ENCODE measurements at places on chromosomes 1 and 21.

GRCh38 chr1:213519098-213519497, 468.1 kb downstream of the RPS6KC1 start:
- DNase-seq, result no peak

DNA sequence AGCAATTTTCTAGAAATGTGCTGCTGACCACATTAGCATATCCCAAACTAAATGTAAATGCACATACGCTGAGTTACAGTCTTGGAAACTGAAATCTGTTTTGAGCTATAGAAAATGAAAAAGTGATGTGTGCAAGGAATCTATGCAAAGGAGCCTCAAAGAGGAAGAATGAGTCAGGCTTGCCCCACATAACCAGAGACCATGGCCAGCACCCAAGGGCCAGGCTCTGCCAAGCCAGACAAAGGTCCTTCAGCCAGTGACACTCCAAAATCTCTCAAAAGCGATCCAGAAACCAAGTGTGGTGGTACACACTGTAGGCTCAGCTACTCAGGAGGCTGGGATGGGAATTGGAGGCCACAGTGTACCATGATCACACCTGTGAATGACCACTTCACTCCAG, 195.2 kb downstream of the TOMM20 start:
- DNase-seq, result no peak

DNA sequence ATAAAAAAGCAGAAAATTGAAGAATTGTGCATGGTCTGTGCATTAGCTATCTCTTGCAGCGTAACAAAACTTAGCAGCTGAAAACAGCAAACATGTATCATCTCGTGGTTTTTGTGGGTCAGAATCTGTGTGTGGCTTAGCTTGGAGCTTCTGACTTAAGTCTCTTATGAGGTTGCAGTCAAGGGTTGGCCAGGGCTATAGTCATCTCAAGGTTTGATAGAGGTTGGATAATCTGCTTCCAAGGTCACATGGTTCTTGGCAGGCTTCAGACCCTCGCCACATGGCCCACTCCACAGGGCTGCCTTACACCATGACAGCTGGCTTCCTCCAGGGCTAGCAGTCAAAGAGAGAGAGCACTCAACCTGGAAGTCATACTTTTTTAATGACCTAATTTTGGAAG, 35.9 kb downstream of the CNST start:
- DNase-seq, result no peak

DNA sequence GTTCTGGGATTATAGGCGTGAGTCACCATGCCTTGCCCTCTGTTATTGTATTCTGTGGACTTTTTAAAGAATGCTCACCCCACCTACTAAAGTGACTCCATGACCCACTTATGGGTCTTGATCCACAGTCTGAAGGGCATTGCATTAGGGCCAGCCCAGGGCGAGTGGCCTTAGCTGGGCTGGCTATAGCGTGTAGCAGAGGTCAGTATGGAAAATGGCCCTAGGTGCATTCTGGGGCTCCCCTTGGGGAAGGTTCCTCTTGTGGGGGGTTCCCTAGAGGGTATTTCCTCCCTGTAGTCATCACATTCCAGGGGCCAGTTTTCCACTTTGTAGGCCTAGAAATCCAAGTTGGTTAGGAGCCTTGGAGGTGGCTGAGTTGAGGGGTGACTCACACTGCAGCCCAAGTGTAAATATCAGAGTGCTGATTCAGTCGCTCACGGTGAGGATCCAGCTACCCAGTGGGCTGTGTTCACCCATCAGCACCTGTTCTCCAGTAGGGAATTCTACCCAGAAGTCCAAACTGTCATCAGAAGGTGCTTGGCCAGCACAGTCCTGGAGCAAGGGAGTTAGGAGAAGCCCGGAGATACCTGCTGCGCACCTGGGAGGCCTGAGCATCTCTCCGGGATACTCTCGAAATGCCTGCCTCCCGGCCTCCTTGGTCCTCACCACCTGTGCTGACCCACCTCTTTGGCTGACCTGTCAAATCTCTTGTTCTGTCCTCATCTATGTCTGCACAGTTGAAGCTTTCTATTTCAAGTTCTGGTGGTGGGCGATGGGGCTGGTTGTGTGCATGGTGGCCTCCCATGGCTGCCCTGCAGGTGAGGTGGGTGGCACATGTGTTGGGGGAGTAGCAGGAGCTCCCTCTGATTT, 52.2 kb downstream of the NENF start:
- no peak for DNase-seq

GRCh38 chr1:42730988-42731387, 9.0 kb downstream of the CLDN19 start:
- DNase-seq, result no peak
